CD4-positive, alpha-beta T cell (primary cell): ENCODE measurements at places on chromosomes 5 and 9. TPM values are rescaled to one million over a fixed set of nuclear protein-coding genes. Genes with fewer than 3 reads are reported as not detected.

PCDHB4 gene
- total RNA-seq, result not detected

PCDHGB7 gene
- total RNA-seq, result not detected

GDF9 gene
- total RNA-seq, result 1.6 TPM

IFNA2 gene
- total RNA-seq, result not detected
